ENCODE measurements at places on chromosomes 4 and X.

DNA sequence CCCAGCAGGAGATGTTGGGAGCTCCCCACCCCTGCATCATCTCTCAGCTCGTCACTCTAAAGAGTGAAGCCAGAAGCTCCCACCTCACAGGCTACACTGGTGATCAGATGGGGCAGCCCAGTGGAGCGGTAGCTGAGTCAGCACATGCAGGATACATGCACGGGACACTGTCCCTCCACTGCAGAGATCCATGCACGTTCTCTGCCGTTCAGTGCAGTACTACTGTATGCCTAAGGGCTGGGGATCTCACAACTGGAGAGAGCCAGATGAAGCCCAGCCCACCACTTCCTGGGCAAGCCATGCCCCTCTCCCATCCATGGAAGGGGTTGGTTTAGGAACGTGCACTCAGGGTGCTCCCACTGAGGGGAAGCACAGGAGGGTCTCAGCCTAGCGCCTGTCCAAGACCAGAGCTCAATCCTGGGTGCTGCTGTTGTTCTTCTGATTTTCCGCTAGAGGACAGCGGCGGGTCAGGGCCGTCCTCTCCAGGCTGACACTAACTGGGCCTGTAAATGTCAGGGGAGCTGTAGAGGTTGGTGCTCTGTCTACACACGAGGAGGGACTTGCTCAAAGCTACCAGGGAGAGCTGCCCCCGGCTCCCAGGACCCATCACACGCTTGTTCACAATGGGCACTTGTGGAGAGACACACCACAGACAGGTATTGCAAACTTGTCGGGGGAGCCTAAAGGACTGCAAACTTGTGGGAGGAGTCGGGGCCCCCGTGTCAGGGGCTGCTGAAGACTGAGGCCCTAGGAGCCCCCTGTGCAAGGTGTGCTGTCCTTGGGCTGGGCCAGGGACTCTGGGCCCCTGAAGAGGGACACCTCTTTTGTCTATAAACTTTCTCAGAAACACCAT lies 18.2 kb upstream of the ABLIM2 start:
- DNase-seq, result peak; percentile 75

DNA sequence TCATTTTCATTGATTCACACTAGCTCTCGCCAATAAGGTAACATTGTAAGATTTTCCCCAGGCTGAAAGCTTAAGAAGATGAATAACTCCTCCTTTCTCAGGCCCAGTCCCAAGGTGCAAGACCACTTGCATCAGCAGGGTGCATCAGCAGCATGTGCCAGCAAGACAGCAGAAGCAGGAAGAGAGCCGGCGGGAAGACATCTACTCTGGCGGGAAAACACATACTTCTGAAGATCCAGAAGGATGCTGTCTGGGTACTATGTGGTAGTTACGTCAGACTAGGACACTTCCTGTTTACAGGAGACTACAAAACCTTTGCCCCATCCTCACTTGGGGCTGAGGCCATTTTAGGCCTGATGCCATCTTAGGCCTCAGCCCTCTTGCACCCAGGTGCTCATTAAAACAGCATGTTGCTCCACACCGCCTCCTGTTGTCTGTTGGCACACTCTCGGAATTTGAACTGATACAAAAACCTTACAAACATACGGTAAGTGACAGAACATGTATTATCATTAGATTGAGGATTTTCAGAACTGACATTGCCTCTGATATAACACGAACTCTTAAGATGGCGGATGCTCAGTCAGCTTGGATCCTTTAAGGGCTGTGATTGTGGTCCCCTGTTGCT lies 886.5 kb upstream of the EPHA5 start:
- DNase-seq, result no peak

DNA sequence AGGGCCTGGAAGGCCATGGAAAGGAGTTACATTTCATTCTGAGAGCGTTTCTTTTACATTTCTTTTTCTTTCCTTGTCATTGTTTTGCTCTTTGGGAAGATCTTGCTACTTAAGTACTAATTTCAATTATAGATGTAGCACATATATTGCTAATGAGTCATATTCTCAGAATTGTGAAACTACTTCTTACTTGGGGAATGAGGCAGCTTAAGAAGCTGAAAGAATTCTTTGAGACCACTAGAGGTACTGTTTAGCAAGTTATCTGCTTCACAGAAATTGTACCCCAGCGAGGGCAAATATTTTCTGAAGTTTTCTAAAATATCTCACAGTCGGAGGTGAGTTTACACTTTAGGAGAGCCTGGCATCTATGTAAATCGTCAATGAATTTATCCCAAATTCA lies 100.6 kb downstream of the AFF2 start:
- no peak for DNase-seq

- no peak for DNase-seq
Observed at GRCh38 chrX:53715346-53715924, 28.9 kb upstream of the HUWE1 start.

DNA sequence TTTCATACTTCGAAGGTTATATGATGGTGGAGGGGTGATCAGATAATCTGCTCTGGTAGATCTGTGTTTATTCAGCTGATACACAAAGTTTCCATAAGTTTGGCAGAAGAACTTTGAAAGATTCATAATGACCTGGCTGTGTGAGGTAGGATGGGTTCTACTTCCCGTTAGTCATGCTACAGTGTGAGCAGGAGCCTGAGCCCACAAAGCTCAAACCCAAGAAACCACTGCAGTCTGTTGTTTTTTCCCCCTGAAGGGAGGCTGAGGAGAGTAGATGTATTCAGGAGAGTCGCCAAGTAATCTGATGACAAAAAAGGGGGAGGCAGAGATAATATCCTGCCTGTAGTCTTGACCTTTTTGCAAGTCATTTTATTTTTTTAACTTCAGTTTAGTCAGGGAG lies 52.8 kb upstream of the PPP3CA start:
- DNase-seq, result no peak

GRCh38 chrX:119481323-119481801 lies 13.1 kb downstream of the SLC25A5 start:
- DNase-seq, result no peak

DNA sequence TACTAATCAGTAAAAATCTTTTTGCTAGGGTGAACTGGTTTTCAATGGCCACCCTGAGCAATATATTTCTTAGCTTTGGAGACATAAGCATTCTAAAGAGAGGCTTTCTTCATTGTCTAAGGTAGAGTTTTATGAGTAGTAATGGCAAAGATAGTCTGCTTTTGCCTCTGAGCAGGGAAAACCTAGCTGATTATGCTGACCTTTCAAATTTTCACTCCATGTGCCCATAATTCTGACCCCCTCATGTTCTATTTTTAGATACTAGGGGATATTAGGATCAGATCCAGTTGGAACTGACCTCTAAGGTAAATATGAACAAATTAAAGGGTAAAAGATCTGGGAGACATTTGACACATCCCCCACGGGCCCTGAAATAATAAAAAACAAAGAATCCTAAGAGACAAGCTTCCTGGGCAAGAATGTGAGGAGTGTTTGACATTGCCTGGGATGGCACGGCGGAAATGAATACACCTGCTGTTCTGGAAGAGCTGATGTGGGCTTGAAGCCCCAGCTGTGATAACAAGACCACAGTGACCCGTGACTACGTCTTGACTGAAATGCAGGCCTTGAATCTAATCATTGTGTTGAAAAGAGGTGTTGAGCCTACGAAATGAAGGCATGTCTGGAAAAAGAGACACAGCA lies 392.1 kb upstream of the FRG1 start:
- DNase-seq, result no peak

DNA sequence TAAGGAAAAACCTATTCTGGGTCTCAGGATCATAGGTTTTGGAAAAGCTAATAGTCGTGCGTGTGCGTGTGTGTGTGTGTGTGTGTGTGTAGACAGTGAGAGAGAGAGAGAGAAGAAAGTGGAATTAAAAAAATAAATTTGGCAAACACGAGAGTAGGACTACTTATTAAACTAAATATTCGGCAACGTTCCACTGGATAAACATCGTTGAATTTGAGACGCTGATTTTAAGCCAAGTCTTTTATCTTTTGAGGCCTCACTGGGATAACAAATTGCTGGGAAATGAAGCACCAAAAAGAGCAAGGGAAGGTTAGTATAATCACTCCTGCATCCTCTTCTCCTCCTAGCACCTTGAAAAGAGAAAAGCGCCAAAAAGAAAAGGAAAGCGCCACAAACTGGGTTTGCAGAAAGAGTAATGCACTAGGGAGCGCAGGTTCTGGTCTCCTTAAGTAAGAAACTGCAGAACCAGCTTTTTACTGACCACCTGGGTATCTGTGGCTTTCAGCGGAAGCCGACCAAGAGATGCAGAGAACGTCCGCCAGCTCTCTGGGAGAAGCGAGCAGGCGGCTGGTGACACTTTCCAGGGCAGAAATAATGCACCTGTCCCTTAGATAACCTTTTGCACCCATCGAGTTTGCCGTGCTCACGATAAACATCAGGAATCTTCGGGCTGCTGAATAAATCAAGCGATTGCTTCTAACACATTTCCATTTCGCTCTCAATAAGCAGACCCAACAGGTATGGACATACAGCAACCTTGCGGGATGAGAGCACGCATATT lies 3.4 kb downstream of the ATOH1 start:
- peak; percentile 21 for DNase-seq

- DNase-seq, result no peak
Observed at GRCh38 chrX:10048076-10048475, 80.9 kb downstream of the CLDN34 start.

- DNase-seq, result no peak
Observed at GRCh38 chr4:24849756-24850155, 54.4 kb downstream of the SOD3 start.

DNA sequence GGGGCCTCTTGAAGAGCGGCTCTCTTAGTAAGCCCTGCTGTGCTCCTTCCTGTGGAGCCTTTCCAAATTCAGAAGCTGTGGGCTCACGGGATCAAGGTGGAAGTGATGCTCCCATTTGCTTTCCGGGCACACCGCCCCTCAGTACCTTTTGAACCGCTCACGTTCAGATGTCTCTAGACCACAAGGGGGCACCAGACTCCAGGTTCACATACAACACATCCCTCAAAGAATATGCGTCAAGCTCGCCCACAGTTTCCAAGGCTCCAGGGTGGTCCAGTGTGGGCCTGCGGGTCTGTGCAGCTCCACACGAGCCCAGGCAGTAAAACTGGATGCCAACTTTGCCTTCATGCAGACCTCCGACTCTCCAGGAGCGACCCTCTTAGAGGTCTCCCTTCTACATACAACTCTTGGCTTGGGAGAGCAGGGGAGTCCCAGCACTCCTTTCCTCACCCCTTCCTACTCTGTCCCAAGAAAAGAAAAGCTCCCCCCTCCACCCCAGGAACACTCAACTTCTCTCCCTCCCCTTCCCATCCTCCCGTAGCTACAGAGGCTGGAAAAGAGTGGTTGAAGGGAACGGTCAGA lies 11.0 kb downstream of the SUPT20HL1 start:
- peak; percentile 29 for DNase-seq

GRCh38 chrX:92270936-92271855 lies 492.0 kb downstream of the PCDH11X start:
- DNase-seq, result no peak

GRCh38 chr4:4714331-4714730 lies 145.1 kb upstream of the MSX1 start:
- no peak for DNase-seq

- no peak for DNase-seq
Observed at GRCh38 chrX:71541210-71542022, 8.5 kb downstream of the OGT start.

- DNase-seq, result peak; percentile 78
Observed at GRCh38 chrX:120380699-120381098, 18.8 kb downstream of the ATP1B4 start.

DNA sequence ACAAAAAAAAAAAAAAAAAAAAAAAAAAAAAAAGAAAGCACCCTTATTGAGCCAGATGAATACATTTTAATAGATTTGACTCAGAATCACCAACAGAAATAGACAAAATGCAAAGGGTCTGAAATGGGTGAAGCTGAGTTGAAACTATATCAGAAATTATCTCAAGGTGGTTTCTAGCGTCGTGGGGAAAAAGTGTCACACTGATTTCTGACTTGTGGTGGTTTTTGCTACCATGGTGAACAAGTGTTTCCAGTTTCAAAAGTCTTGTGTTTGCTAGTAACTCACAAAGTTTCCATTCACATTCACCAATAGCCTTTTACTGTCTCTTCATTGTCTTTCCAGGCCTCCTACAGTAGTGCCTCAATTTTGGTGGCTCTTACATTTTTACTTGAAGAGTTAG lies 135.5 kb downstream of the ARHGAP24 start:
- no peak for DNase-seq

GRCh38 chr4:186132577-186133242 lies 28.2 kb downstream of the FAM149A start:
- no peak for DNase-seq

DNA sequence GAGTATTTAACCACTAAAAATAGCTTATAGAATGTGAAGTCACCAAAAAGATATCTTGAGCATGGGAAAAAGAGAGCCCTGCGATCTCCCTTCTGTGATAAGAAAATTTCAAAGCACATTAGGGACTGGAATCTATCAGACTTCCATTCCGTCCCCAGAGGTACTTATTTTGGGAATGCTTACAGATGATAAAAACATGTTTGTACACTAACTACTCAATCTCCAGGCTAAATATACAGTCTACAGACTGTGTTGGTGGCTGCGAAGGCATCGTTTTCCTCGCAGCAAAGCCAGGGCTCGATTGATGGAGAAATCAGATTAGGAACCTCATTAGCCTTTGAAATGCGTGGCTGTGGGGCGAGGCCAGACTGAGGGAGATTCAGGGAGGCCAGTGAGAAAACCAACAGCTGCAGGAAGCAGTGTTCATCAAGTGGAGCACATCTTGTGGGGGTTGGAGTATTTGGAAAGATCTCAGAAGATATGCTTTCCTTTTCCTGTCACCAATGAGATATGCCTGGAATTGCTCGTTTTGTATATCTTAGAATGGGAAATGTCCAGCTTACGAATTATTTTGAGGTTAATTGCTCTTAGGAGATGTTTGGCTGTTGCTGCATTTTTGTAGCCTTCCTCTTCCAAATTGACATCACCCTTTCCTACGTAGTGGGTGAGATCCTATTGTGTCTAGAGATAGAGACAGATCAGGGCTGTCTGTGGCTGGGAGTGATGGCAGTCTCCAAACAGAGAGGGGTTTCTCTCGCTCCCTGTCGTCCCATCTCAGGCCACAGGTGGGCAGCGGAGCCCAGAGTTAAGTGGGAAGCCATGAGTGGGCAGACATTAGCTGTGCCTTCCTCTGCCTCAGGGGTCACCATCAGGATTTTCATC lies 224.9 kb upstream of the FAT1 start:
- DNase-seq, result no peak

- DNase-seq, result peak; percentile 67
Observed at GRCh38 chrX:22666441-22666840, 333.3 kb upstream of the DDX53 start.

DNA sequence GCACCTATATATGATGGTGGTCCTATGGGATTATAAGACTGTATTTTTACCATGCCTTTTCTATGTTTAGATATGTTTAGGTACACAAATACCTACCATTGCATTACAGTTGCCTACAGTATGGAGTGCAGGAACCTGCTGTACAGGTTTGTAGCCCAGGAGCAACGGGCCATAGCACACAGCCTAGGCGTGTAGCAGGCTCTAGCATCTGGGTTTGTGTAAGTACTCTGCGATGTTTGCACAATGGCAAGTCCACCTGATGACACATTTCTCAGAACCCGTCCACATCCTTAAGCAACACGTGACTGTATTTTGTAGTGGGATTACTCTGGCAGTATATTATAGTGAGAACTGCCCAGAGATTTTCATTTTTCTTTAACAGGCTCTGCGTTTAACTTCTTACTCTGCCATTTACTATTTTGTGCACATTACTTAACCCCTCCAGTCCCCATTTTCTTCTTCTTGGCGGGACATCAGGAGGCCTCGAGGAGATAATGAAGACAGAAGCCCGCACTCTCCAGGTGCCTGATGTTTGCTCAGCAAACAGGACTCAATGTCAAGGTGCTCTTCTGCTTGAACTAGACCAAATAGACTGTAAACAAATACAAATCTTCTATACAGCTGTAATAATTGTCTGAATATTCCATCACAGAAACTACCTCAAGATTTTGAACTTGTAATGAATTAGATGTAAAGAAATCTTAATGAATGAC lies 102.0 kb upstream of the PDLIM3 start:
- no peak for DNase-seq
